ENCODE measurements at places on chromosomes 2 and 18. TPM values are rescaled to one million over a fixed set of nuclear protein-coding genes. Genes with fewer than 3 reads are reported as not detected.

The POTEC gene
- not detected for polyA plus RNA-seq

The SERPINB4 gene
- 3.8 TPM for polyA plus RNA-seq

The TRAF3IP1 gene
- polyA plus RNA-seq = 4.4 TPM

The MAP4K3 gene
- polyA plus RNA-seq = 20.0 TPM

The OR6B2 gene
- polyA plus RNA-seq = not detected

The SLC5A7 gene
- polyA plus RNA-seq = 0.18 TPM

The POU3F3 gene
- polyA plus RNA-seq = not detected

The CD8B gene
- polyA plus RNA-seq = 9.3 TPM

The ALK gene
- not detected for polyA plus RNA-seq

The CRYGA gene
- polyA plus RNA-seq = not detected

The CHN1 gene
- 12.2 TPM for polyA plus RNA-seq

The UCN gene
- 4.1 TPM for polyA plus RNA-seq

The ERBB4 gene
- polyA plus RNA-seq = 0.15 TPM

The GPAT2 gene
- 3.7 TPM for polyA plus RNA-seq

The SCN2A gene
- polyA plus RNA-seq = not detected

The ANKRD30B gene
- 0.10 TPM for polyA plus RNA-seq

The DOCK10 gene
- polyA plus RNA-seq = 1.7 TPM

The CRACDL gene
- polyA plus RNA-seq = 5.5 TPM

The RIT2 gene
- not detected for polyA plus RNA-seq
